GM18507 (cell line): ENCODE measurements at places on chromosomes 2 and 18.

- DNase-seq = no peak
These were observed 98.6 kb downstream of the CALCRL start for GRCh38 chr2:187349326-187349944.

- DNase-seq = no peak
These were observed 20.7 kb downstream of the FBXO15 start for GRCh38 chr18:74126684-74127655.

GRCh38 chr18:48887294-48887904 lies 63.4 kb downstream of the SMAD7 start:
- no peak for DNase-seq

GRCh38 chr2:214135966-214136365 lies 274.9 kb upstream of the VWC2L start:
- no peak for DNase-seq

GRCh38 chr18:5772306-5773105 lies 122.8 kb downstream of the TMEM200C start:
- DNase-seq = no peak
